ENCODE measurements at places on chromosomes 1 and 21.

GRCh38 chr21:32483293-32483595 is 70.7 kb downstream of the EVA1C start:
- no peak for DNase-seq

DNA sequence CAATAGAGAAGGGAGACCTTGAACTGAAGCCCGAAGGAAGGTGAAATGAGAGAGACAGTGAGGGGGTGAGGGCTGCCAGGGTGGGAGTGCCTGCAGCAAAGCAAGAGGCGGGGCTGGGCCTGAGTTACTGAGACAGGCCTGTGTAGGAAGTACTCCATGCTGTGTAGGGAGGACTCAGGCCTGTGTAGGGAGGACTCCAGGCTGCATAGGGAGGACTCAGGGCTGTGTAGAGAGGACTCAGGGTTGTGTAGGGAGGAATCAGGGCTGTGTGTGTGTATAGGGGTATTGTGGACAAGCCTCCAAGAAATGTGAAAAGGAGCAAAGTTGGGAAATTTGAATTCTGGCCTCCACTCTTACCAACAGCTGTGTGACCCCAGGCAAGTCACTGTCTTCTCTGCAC is 133.8 kb upstream of the CACNA1E start:
- DNase-seq = no peak

- no peak for DNase-seq
These were observed 74.5 kb upstream of the USP24 start for GRCh38 chr1:55289614-55290013.

- no peak for DNase-seq
These were observed 808 bp downstream of the MAP3K21 start for GRCh38 chr1:233328142-233328921.

DNA sequence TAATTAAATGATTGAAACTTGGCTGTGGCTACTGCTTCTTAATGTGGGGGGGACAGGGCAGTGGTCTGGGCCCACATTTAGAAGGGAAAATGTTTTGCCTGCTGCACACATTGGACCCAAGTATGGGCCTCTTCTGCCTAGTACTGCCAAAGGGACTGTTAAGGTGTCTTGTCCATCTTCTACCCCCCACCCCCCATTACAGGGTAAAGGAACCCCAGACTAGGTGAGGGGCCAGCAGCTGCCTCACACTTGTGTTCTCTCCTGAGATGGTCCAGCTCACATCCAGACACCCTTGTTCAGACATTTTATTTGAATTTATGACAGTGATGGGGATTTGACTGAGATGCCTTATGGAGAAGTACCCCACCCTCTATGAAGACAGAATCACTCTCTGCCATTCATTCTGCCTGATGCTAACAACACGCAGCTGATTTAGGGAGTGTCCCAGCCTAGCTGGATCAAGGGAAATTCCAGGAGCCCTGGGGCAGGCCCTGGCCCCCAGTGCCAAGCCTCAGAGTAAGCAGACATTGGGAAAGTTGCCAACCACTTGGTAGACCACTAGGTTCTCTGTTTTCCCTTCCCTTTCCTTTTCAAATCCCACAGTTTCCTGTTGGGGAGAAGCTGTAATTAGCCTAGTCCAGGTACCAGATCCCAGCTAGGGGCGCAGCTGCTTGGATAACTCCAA is 42.1 kb downstream of the YARS1 start:
- DNase-seq = no peak

GRCh38 chr21:42117229-42117966 is 46.3 kb downstream of the UMODL1 start:
- DNase-seq = peak; percentile 54

DNA sequence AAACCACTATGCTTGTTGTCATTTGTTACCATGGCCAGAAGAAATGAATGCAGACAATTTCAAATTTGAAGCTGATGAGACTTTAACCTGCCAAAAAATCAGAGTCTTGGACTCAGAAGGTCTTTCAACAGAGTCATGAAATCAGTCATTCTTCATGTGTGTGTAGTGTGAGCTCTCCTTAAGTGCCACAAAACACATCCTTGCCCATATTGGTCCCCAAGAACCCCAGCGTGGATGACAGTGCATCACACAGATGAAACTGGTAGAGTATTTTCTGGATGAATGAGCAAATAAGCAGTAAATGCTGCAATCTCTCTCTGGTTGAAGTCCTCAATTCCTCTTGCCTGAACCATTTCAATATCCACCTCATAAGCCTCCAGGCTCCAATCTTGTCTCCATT is 28.7 kb upstream of the ETS2 start:
- no peak for DNase-seq

DNA sequence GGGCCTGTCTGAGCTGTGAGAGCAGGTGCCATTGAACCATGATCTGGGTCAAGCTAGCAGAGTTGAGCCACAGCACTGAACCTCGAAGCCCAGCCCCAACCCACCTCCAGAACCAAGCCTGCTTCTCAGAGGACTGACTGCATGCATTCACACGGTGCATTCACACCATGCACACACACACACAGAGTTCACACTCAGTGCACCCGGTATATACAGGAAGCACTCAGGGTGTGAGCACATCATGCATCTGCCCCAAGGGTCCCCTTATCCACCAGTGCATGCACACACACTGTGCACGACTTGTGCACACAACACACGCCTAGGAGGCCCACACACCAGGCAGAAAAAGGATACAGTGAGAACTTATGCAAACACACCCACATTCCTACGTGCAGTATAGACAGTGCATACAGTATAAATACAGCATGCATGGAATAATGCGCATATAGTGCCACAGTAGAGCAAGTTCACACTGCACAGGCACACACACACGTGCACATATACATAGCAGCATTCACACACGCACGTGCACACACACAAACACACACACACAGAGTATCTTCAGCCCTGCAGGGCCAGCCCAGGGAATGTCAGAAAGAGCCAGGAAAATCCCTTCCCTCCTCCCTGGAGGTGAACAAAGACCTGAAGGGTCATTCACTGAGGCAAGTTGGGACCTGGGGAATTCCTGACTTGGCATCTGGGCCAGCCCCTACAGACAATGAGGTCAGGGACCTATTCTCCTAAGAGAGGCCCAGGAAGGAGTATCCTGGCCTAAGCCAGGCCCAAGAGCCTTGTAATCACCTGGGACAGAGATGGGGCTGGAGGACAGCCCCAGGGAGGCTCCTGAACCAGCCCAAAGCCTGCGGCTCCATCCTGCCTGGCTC is 42.1 kb downstream of the CAMK2N1 start:
- no peak for DNase-seq

DNA sequence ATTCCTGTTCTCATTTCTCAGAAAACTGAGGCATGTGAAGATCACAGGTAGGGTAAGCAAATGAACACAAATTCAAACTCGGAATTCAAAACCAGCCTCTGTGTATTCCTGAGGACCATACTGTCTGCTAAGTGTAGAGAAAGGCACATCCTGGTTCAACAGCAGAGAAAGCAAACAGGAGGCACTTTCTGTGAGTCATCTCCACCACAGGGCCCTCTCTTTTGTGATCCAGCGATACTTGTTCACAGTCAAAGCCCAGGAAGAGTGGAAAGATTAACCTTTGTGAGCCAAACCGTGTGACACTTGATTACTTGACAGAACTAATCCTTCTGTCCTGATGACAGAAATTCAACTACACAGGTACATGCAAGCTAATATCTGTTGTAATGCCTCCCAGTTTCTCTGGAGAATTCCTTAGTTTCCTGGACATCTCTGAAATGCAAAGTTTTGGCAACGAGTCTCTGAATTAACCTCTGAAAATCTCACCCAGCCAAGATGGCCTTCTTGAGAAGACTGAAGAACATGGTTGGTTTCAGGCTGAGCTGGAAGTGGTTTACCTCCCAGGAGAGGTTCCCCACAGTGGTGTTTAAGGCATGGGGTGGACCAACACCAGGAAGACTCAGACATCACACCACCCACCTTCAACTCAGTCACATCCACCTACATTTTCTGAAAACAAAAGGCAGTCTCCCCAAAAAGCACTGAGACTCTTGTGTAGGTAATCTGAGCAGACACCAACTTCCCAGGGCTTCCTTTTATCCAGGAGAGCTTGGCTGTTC is 98.2 kb upstream of the ERG start:
- DNase-seq = no peak

DNA sequence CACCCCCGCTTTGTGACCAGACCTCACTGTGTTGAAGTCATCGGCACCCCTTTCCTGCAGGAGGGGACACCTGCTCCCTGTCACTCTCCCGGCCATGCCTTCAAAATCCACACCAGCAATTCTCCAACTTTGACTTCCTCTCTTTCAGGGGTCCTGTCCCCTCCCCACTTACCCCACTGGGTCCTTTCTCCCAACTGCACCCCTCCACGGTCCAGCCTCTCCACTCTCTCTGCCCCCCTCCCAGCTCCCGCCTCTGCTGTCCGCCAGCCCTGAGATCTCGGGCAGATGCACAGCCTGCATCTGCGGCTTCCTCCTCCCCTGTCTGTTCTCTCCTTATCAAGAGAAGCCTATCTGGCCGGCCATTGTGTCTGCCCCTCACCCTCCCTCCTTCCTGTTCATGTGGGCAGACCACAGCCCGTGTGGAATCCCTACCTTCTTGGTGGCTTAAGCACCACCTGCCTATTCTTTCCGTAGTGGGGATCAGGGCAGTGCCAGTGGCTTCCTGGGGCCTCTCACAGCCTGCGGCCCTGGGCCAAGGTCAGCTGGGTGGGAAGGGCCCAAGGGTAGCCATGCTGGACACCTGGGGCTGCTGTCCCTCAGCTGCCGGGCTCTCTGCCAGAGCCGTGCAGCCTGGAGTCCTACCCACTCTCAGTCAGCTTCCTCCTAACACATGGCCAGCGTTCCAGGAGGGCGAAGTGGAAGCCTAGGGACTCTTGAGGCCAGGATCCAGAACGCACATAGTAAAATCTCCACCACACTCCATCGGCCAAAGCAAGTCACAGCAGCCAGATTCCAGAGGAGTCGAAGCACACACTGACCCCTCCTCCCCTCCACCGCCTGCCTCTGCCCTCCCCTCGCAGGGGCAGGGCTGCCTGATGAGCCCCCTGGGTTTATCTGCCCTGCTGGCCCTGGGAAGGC is 5.1 kb upstream of the HES4 start:
- no peak for DNase-seq

GRCh38 chr1:228865627-228866330 is 130.5 kb downstream of the RHOU start:
- no peak for DNase-seq

DNA sequence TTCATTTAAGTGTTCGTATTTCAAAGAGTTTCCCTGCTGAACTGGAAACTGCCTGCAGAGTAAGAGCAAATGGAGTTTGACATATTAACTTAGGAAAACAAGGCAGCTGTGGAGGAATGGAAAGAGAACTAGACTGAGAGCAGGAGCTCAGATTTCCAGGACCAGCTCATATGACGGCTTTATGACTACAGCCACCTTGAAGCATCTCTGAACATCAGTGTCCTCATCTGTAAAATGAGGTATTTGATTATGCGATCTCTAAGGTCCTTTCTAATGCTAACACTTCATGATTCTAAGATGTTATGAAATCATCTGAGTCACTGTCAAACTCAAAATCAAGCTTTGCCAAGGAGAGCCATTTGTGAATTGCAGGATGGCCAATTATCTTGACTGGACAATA is 112.3 kb downstream of the PRRX1 start:
- DNase-seq = no peak

GRCh38 chr1:56948403-56949023 is 17.3 kb downstream of the C8B start:
- no peak for DNase-seq

DNA sequence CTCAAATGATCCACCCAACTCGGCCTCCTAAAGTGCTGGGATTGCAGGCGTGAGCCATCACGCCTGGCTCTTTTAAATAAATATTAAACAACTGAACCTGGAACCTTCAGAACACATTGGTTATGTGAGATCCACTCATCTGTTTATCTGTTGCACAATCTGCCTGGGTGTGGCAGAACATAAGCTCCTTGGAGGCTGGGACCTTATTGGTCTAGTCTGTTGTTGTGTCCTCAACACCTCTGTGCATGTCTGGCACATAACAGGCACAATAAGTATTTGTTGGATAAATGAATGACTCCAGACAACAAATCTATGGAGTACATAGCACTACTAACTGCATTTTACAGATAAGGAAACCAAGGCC is 4.1 kb upstream of the NBL1 start:
- DNase-seq = no peak

- DNase-seq = no peak
These were observed 88.3 kb downstream of the SMYD3 start for GRCh38 chr1:246418565-246419312.

GRCh38 chr1:53349968-53350852 is 22.3 kb upstream of the LRP8 start:
- no peak for DNase-seq

GRCh38 chr1:51372561-51372960 is 42.2 kb upstream of the TTC39A start:
- DNase-seq = no peak

GRCh38 chr21:33289199-33289819 is 23.1 kb downstream of the IL10RB start:
- no peak for DNase-seq

- no peak for DNase-seq
These were observed 19.5 kb downstream of the NUAK2 start for GRCh38 chr1:205301842-205302588.

DNA sequence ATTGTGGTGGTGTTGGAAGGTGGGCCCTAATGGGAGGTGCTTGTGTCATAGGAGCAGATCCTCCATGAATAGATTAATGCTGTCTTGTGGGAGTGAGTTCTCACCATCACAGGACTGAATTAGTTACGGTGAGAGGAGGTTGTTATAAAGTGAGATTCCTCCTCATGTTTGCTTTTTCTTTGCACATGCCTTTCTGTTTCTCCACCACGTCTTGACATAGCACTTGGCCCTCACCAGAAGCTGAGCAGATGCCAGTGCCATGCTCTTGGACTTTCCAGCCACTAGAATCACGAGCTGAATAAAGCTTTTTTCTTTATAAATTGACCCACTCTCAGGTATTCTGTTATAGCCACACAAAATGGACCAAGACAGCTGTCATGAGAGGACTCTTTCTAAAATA is 194.8 kb downstream of the PTPRU start:
- DNase-seq = no peak

- no peak for DNase-seq
These were observed 88.8 kb upstream of the ZBTB40 start for GRCh38 chr1:22362626-22363402.

DNA sequence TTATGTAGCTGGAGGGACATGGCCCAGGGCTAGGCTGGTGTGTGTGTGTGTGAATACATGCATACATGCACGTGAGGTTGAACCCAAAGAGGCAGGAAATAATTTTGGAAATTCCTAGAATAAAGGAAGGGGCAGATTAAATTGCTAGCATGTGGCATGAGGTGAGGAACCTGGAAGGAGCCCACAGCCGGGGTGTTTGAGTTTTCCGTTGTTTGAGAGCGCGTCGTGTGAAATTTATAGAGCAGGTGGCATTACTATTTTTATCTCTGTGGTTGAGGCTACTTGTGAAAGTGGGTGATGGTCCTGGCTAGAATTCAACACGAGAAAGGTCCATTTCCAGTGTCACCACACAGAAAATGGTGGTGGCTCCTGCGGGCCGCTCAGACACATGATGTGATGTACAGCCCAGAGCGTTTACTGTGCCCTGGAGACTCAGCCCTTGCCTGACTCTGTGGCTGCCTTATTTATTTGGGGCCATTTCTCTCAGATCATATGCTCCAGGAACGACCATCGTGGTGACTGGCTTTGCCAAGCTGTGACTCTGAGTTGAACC is 48.0 kb downstream of the BACE2 start:
- DNase-seq = no peak

All from stimulated activated CD8-positive, alpha-beta memory T cell treated with anti-CD3 and anti-CD28 coated beads, Interleukin-4, amount 100 ng/mL, for 1 hour (primary cell).